Daoy (cell line): ENCODE measurements at places on chromosomes 12 and 14. TPM values are rescaled to one million over a fixed set of nuclear protein-coding genes. Genes with fewer than 3 reads are reported as not detected.

Gene FITM1
- 2.7 TPM in 1 of 2 replicates, not detected in the other for total RNA-seq

Gene TCL1B
- 0.11 and 0.42 TPM in 2 replicates for total RNA-seq

Gene TMEM132C
- total RNA-seq, result 0.42 TPM in 1 of 2 replicates, not detected in the other

Gene ZDHHC22
- total RNA-seq, result not detected in 2 replicates

DNA sequence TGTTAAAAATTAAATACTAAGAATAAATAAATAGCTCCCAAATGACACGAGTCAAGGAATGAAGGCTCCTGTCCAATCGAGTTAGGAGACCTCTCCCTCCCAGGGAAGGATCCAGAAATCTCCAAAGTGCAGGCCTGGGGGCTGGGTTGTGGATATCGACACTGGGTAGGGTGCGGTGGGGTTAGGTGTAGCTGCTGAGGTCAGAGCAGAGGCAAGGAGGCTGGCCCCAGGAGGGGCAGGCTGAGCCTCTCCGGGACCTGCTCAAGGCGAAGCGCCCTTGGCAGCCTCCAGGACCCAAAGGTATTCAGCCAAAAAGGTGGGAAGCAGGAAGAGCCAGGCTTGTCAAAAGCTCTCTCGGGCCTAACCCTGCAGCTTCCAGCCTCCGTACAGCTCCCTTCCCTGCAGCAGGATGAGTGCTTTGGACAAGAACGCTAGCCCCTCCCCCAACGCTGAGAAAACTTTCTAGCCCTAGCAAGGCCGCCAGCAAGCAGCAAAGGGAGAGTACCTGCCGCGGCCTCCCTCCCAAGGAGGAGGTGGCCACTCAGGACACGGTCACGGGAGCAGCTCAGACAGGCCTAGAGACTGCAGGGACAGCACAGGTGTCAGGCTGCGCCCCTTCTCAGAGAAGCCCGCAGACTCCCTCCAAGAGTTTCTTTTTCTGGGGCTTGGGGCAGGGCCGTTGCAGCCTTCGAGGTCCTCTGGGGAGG is 3.7 kb upstream of the PNMA1 start:
- no peak for DNase-seq

DNA sequence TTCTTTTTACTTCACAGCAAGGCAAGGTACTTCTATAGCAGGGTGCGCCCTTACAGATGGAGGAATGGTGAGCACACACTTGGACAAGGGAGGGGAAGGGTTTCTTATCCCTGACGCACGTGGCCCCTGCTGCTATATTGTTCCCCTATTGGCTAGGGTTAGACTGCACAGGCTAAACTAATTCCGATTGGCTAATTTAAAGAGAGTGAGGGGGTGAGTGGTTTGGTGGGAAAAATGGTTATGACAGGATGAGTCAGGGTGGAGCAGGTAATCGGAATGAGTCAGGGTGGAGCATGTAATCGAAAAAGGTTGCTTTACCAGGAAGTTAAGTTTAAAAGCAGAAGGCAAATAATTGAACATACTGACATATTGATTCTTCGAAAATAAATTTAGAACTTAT is 23.7 kb upstream of the RAB21 start:
- peak; percentile 38 for DNase-seq

GRCh38 chr12:75748136-75748535 is 236.7 kb upstream of the KRR1 start:
- no peak for DNase-seq

DNA sequence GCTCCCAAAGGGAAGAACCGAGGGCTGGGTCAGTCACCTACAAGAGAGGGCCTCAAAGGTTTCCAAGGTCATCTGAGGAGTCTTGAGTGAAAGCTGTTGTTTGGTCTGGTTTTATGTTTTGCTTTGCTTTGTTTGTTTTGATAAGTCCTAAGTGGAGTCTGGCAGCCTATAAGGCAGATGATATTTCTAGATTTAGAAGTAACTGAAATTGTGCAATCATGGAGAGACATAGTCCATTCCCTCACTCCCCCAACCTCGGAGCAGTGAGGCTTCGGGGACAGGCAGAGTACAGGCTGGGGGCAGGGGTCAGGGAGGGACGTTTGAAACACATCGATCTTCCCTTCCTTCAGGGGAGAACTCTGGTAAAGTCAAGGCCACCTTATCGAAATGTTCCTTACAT is 42.3 kb downstream of the TTC9 start:
- no peak for DNase-seq

DNA sequence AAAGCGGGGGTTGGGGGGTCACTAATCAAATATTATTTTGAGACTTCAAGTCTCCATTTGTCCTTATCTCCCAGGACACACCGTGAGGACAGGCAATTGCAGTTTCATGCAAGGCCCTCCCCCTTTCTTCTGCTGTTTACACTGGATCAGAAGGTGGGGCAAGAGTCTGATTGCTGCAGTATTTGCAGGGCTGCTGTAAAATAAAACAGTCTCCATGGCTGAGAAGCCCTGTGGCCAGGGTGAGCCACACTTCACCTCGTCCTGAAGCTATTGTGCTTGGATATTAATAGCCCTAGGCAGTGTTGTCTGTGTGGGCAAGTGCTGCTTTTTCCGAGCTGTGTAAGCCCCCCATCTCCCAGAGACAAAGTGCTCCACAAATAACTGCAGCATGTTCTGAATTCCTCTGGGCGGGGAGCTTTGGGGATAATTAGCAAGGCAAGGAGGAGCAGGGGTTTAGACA is 187.4 kb upstream of the NTF3 start:
- DNase-seq, result no peak

- no peak for DNase-seq
Measured at GRCh38 chr12:27506645-27507189, 17.3 kb upstream of the PPFIBP1 start.

DNA sequence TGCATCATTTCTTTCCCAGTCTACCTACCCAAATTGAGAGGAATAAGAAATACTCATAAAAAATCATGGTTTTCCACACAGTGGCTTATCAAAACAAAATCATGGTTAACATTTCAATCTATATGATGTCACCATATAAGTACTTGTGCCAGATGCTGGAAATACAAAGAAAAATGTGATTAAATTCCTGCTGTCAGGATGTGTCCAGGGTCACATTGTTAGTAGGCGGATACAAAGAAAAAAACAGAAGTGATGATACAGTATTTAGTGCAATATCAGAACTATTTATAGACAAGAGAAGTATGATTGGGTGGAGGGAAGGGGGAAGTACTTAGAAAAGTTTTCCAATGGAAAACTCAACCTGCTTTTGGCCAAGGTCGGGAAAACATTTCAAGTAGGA is 47.0 kb upstream of the OR6J1 start:
- DNase-seq, result peak; percentile 43

- peak; percentile 98 for DNase-seq
Measured at GRCh38 chr14:75711796-75712211, 50.8 kb downstream of the TTLL5 start.

DNA sequence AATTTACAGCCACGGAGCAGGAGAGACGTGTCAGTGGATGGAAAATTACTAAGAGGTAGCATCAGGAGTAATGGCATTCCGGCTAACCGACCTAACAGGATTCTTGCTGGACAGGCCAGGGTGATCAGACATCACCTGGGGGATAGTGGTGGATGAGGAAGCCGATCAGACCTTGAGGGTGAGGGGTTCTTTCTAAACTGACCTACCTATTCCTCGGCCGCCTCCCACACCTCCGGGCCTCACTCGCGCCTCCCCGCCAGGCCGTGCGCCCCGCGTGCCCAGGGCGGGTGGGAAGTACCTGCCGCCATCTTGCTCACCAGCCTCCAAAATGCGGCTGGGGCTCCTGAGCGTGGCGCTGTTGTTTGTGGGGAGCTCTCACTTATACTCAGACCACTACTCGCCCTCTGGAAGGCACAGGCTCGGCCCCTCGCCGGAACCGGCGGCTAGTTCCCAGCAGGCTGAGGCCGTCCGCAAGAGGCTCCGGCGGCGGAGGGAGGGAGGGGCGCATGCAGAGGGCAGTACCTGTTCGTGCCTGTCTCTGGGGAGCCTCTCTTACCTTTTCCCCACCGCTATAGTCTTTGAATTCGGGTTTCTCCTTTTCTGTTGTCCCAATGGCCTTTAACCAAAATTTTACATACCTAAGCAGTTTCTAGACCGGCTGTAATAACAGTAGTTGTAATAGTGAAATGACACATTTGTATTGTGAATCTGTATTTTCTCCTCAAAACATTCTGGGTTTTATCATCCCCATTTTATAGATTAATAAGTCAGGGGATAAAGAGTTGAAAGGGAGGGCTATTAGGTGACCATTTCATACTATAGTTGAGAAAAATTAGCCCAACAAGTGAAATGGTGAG is at the start of gene TMPRSS12:
Gene TMPRSS12, plus strand, starts transcription at position 290 of the 857 bp plus-strand sequence. Its CDS starts 39 bp downstream, at position 329.
- no peak for DNase-seq

DNA sequence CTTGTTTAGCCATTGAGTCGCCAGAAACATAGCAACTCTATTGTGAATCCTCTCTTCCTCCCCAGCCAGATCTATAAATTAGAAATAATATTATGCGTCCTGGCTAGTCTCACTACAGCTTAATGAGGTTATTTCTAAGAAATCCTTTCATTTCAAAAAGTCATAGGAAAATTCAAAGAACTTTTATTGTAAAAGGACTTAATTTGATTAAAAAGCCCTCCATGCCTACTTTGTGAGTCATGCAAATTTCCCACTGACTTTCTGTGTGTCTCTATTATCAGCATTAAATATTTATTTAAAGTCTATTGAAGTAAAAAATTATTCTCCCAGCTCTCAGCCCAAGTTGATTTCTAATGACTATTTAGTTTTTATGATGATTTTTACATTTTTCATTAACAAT is 160.7 kb downstream of the PHLDA1 start:
- no peak for DNase-seq

DNA sequence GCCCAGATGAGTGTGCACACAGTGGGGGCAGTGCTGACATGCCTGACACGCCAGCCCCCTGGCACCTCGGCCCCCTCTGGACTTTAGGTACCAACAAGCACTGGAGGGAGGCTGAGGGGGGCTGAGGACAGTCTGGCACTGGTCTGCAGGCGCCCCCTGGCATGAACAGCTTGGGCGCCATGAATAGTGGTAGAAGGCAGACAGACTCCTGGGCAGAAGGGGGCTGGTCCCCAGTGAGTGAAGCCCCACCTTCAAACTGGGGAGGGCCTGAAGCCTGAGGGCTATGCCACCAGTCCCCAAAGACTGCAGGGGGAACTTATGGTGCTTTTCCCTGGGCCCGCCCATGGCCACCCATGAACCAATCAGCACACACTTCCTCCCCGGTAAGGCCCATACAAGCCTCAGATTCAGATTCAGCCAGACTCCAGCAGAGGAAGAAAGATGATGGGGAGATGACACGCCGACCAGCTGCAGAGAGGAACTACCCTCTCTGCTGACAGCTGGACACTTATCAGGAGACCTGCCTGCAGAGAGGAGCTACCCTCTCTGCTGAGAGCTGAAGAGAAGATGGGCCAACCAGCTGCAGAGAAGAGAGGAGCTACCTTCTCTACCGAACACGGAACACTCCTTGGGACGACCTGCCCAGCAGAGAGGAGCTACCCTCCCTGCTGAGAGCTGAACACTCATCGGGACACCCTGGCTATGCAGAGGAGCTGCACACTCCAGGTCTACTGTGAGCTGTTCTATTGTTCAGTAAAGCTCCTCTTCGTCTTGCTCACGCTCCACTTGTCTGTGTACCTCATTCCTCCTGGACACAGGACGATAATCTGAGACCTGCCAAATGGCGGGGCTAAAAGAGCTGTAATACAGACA is 324.5 kb downstream of the PCNX1 start:
- peak; percentile 25 for DNase-seq

GRCh38 chr12:88303335-88303734 is 161.2 kb downstream of the TMTC3 start:
- no peak for DNase-seq

- no peak for DNase-seq
Measured at GRCh38 chr12:84075991-84076390, 836.6 kb downstream of the SLC6A15 start.

DNA sequence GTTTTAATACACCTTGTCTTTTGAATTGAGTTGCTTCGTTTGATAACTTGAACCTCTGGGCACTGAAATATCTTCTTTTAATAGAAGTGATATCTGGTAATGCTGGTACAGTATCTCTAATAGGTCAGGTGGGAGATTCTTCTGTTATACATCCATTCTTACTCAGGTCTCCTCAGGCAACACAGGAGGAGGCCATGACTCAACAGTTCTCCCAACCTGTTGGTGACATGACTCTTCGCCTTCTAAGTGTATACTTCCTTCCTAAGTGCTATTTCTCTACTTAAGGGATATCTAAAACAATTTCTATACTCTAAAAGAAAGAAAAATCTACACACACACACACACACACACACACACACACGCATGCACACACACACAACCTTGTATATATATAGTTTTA is 509.1 kb downstream of the PCNX1 start:
- DNase-seq, result peak; percentile 39

DNA sequence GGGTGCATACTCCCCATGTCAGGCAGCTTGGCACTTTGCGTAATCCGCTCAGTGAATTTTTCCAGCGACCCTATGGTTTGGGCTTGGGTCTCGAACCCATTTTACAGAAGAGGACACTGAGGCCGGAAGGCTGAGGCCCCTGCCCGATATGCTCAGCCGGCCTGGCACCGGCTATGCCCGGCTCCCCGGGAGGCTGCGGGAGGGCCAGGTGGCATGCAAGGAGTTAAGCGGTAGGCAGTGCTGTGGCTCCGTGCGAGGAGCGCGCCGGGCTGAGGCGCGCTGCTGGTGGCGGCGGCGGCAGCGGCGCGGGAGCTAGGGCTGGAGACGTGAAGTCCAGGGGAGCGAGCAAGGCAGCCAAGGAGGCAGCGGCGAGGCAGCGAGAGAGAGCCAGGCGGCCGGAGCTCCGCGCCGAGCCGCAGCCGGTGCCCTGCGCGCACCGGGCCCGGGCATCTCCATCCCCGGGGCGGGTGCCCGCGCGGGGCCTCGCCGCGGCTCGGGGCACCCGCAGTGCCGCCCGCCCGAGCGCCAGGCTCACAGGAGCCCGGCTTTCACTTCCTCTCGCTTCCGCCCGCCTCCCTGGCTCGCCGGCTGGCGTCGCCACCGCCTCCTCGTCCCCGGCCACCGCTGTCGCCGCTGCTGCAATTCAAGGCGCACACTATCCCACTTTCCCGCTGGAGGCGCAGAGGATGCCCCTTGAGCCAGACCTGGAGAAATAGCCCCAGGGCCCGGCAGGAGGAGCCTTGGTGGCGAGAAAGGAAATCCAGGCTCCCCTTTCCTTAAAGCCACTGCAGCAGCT is at the start of gene WSCD2:
Gene WSCD2, plus strand, starts transcription at position 272 of the 796 bp plus-strand sequence. CDS start 66,545 bp downstream, outside the sequence.
- DNase-seq, result peak; percentile 71

DNA sequence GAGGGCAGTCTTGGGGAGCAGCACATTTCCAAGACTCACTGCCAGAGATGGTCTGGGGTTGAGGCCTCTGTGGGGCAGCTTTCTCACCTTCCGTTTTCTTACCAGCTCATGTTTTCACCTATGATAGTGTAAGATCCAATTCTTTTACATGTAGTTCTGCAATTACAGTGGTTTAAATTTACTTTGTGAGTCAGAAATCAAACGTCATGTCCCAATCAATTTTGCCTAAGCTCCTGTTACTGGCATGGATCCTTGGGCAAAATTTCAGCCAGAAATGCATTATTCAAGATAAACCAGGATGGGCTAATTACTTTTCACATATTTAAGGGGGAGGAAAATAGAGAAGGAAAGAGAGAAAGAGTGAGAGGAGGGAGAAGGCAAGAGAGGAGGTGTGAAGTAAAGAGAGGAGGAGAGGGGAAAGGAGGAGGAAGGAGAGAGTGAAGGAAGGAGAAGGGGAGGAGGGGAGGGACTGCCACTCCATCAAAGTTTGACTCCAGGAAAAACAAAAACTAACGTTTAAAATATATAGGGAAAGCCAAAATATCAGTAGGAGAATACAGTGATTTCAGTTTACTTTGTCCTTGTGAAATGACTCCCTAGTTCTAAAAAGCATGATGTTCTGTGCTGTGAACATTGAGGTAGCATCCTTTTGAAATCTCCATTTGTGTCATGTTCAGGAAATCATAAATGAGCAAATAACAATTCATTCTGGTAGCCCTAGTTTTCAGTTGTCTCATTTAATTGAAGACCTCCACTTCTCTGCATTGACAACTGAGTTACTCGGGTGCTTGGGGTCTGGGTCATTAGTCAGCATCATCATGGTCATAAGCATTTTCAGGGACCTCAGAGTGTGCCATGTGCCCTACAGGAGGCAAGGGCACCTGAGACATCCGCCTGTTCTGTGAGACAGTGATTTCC is 3.0 kb downstream of the BMAL2 start:
- no peak for DNase-seq
